ENCODE measurements at places on chromosomes 4 and X.

GRCh38 chrX:130263016-130263415 lies 5.7 kb downstream of the ZNF280C start:
- no peak for DNase-seq

- DNase-seq, result no peak
These were observed 86.7 kb upstream of the WDR44 start for GRCh38 chrX:118259213-118259612.

- no peak for DNase-seq
These were observed 69.4 kb downstream of the KCNIP4 start for GRCh38 chr4:21879187-21879586.

- no peak for DNase-seq
These were observed 10.8 kb upstream of the VCX3A start for GRCh38 chrX:6545712-6546111.

DNA sequence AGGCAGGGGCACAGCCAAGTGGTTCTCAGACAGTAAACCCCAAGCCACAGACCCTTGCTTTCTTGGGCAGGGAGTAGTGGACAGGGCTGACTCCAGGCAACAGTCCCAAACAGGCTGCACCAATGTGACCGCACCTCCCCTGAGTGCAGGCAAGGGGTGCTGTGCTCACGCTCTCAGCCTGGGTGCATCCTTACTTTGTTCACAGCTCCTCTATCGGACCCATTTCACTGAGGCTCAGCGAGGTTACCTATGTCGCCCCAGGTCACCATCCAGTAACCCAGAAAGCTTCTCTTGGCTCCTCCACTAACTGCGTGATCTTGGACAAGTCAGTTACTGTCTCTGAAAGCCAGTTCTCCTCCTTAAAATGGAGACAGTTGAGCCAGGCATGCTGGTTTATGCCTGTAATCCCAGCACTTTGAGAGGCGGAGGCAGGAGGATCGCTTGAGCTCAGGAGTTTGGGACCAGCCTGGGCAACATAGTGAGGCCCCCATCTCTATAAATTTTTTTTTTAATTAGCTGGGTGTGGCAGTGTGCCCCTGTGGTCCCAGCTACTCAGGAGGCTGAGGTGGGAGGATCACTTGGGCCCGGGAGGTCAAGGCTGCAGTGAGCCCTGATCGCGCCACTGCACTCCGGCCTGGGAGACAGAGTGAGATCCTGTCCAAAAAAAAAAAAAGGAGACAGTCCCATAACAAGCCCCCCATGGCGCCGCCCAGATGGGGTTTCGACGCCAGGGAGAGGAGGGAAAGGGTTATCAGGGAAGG lies 823 bp upstream of the MAN2B2 start:
- DNase-seq, result no peak

- DNase-seq, result no peak
These were observed 31.5 kb upstream of the DIPK2B start for GRCh38 chrX:45232139-45232538.

DNA sequence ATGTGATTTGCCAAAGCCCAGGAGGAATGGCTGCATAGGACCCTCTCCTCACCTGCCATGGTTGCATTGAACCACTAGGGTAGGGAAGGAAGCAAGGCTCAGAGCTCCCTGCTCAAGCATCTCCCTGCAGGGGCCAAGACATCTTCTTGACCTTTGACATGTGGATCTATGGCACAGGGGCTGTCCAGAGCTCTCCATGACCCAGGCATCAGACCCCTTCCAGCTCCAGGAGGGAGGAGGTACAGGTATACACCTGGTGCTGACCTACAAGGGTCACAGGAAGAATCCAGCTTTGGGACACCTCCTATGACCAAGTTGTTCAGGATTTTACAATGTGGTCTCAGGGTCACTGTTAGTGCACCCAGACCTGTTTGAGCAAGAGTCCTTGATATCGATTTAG lies 23.2 kb upstream of the ASMTL start:
- no peak for DNase-seq

DNA sequence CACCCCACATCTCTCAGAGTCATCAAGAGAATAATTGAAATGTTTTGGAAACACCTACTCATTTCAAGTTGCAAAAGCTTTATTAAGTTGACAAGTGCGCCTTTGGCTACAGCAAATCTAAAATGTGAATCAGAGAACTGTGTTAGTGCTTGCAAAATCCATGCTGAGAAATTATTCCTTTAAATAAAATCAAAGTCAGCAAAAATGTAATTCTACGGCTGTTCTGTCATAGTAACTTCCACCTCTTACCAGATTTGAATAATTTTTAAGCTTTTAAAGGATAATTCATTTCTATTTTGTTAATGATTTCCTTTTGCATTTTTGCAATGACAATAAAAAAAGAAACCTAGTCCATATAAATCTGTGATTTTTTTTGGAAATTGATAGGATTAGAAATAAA lies 1779.1 kb downstream of the STIM2 start:
- no peak for DNase-seq

GRCh38 chr4:148263127-148263526 lies 179.1 kb downstream of the NR3C2 start:
- no peak for DNase-seq

DNA sequence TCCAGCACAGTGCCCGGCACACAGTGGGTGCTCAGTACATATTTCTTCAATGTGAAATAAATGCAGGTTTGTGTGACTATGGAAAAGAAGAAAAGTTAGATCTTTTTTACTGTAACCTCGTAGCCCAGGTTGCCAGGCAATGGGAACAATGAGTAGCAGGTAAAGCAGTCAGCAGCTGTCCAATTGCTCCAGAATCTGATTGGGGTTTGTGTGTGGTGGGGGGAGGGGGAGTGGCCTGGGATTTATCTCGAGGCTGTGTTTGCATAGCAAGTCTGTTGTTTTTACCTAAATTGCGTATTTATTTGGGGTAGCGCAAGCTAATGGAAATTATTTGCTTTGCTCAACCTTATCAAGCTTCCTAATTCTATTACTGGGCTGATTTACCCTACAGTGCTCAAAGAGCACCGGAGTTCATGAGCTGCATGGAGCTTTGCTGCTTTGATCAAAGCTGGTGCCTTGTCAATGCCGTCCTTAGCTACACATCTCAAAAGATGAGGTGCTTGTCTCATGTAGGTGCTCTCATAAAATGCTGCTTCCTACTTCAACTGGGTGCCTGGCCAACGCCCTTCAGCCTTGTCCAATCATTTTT lies 145.0 kb upstream of the DGKK start:
- DNase-seq, result no peak

- DNase-seq, result peak; percentile 36
These were observed 37.0 kb upstream of the ZBTB33 start for GRCh38 chrX:120213438-120214265.

- DNase-seq, result no peak
These were observed 188.9 kb upstream of the IL1RAPL1 start for GRCh38 chrX:28398342-28398741.

DNA sequence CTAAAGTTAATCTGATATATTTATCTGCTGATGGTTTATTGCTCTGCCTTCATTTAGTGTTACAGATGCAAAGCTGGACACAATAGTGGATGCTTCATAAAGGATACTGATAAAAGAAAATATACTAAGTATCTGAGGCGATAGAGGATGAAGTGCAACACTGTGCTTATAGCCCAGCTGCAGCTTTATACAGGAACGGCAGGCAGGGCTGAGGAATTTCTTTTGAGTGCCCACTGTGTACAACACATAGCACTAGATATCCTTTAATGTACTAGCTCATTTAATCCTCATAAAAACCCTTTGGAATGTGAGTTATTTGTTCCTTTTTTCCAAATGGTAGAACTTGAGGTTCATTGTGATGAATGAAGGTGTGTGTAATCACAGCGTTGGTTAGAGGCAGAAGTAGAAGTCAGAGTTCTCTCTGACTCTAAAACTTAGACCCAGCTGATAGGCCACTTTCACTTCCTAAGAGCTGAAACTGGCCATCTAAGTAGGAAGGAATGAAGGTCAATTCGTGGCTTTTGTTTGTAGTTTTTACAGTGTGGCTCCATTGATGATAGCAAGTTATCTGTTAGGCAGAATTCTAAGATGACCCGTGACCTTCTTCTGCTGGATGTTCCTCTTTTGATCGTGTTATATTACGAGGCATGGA lies 138.0 kb downstream of the VEGFC start:
- no peak for DNase-seq

GRCh38 chr4:145196747-145197146 lies 16.4 kb upstream of the OTUD4 start:
- no peak for DNase-seq

DNA sequence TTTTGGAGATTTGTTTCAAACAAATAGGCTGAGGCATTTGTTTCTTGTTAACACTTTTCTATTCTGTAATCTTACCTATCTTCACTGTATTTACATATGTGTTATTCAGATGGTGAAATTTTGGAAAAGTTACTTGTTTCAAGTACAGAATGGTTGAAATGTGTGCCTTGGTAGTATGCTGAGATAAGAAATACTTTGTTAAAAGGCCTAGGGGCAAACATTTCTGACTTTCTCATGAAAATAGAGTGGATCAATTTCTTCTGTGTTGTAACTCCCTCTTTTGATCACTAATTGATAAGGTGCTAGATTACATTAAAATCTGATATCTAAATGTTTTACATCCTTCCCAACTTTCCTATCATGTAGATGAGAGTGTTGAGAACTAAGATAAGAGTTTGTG lies 18.1 kb downstream of the USO1 start:
- no peak for DNase-seq

GRCh38 chrX:125204681-125205132 lies 115.0 kb upstream of the TEX13C start:
- DNase-seq, result no peak

- no peak for DNase-seq
These were observed 150.0 kb upstream of the HPGD start for GRCh38 chr4:174672276-174672675.

GRCh38 chrX:21655901-21656586 lies 2.1 kb downstream of the KLHL34 start:
- no peak for DNase-seq

GRCh38 chr4:2483237-2483636 lies 14.3 kb downstream of the RNF4 start:
- DNase-seq, result no peak

Data from GM12878 (cell line).